ENCODE measurements at places on chromosomes 11 and 22.
A peak's percentile ranks its signal among the peaks of the same experiment; 100 is the strongest.

- no peak overlapping the region for H3K27ac ChIP-seq
- no peak for DNase-seq
- H3K4me1 ChIP-seq, result peaks cover under 1% of the 10 kb centered on the region
- H3K36me3 ChIP-seq, result no peaks in the 10 kb centered on the region
Measured at GRCh38 chr22:17792299-17792698, 18.0 kb upstream of the BID start.

GRCh38 chr11:120326228-120326627, 1.1 kb downstream of the TLCD5 start:
- DNase-seq, result no peak
- H3K36me3 ChIP-seq, result no peaks in the 10 kb centered on the region
- H3K4me3 ChIP-seq, result no peak overlapping the region
- H3K4me1 ChIP-seq, result peaks cover 27% of the 10 kb centered on the region

- H3K4me1 ChIP-seq, result no peaks in the 10 kb centered on the region
- H3K27ac ChIP-seq, result no peak overlapping the region
- H3K27me3 ChIP-seq, result no peaks in the 10 kb centered on the region
- DNase-seq, result no peak
- H3K36me3 ChIP-seq, result no peaks in the 10 kb centered on the region
Measured at GRCh38 chr11:113168354-113169342, 145.7 kb upstream of the TTC12 start.

DNA sequence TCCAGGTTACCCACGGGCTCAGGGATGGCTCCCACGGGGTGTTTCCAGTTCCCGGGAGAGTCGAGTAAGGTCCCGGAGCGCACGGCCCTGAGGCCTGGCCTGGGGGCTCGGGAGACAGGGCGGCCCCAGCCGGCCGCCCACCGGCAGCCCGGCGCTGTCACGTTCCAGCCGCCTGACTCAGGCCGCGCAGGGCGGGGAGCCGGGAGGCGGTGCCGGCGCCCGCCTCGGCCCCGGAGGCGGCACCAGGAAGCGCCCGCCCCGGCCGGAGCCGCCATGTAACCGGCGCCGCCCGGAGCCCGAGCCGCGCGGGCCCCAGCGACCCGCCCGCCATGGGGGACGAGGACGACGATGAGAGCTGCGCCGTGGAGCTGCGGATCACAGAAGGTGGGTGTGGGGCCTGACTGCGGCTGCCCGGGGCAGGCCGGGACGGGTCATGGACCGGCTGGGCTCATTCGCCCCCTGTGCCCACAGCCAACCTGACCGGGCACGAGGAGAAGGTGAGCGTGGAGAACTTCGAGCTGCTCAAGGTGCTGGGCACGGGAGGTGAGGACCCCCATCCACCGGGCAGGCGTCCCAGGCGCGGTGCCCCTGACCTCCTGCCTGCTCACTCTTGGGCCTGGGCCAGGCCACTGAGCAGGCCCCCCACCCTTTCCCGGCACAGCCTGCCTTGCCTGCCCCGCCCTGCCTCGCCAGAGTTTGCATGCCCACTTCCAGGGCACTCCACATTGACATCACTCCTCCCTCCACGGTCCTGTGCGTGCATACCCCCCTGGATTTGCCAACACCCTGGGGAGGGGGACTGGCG, at the start of gene RPS6KA4:
TSS of gene RPS6KA4 (plus strand) at position 256 of the 805 bp plus-strand sequence. CDS start at position 330, 74 bp downstream.
- peaks cover 30% of the 10 kb centered on the region for H3K4me1 ChIP-seq
- H3K27ac ChIP-seq, result peak within 1 kb of the TSS; percentile 62
- peak; percentile 53 for DNase-seq
- no peaks in the 10 kb centered on the region for H3K27me3 ChIP-seq
- peak within 1 kb of the TSS; percentile 47 for H3K4me3 ChIP-seq

DNA sequence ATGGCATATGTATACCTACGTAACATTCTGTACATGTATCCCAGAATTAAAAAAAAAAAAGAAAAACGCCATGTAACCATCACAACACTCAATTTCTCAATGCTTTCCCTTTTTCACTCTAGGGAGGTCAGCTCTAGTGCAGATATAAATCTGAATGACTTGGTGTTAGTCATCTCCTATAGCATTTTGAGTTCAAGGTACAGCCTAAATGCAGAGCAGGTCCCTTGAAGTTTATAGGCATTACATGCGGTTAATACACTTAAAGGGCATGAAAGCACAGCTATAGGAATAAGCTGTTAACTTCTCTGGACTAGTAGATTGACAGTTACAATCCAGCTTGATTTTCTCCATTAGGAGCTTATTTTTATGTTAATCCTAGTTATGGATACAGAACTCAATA, 16.2 kb upstream of the OR52I2 start:
- no peak overlapping the region for H3K27ac ChIP-seq
- no peaks in the 10 kb centered on the region for H3K27me3 ChIP-seq
- H3K4me3 ChIP-seq, result no peak overlapping the region
- no peaks in the 10 kb centered on the region for H3K36me3 ChIP-seq

DNA sequence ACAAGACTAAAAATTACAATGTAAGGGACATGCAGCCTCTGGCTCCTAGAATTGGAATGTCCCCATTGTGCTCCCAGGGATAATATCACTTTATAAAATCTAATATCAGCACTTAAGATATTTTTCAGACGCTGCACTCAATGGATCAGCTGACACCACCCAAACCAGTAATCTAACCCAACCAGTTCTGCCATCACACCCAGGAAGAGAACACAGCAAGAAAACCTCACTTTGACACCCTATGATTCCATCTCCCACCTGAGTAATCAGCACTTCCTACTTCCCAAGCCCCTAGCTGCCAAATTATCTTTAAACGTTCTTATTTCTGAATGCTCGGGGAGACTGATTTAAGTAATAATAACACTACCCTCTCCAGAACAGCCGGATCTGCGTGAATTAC, 2.6 kb downstream of the CASP4 start:
- no peaks in the 10 kb centered on the region for H3K36me3 ChIP-seq
- no peak overlapping the region for H3K27ac ChIP-seq
- DNase-seq, result no peak
- H3K27me3 ChIP-seq, result no peaks in the 10 kb centered on the region
- H3K4me3 ChIP-seq, result peak overlapping the region; percentile 78

DNA sequence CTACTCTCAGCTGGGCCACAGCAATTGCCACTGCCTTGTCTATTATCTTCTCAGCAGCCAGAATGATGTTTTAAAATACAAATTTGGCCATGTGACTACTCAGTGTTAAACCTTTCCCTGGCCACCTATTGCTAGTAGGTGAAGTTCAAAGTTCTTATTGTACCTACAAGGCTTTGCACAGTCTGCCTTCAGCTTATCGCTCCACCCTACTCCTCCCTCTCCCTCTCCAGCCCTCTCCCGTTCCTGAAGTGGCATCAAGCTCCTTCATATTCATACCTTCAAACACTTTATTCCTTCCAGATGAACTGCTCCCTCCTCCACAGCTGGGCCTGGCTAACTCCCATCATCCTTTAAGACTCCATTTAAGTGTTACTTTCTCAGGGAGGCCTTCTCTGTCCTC, 37.3 kb downstream of the OR10A6 start:
- no peaks in the 10 kb centered on the region for H3K27me3 ChIP-seq
- no peak overlapping the region for H3K27ac ChIP-seq
- no peak overlapping the region for H3K4me3 ChIP-seq
- peaks cover 3% of the 10 kb centered on the region for H3K4me1 ChIP-seq
- H3K36me3 ChIP-seq, result no peaks in the 10 kb centered on the region
- no peak for DNase-seq

- DNase-seq, result no peak
- H3K27ac ChIP-seq, result no peak overlapping the region
- H3K4me3 ChIP-seq, result no peak overlapping the region
- no peaks in the 10 kb centered on the region for H3K36me3 ChIP-seq
- H3K4me1 ChIP-seq, result no peaks in the 10 kb centered on the region
Measured at GRCh38 chr11:117851852-117852251, 24.6 kb downstream of the FXYD6 start.

DNA sequence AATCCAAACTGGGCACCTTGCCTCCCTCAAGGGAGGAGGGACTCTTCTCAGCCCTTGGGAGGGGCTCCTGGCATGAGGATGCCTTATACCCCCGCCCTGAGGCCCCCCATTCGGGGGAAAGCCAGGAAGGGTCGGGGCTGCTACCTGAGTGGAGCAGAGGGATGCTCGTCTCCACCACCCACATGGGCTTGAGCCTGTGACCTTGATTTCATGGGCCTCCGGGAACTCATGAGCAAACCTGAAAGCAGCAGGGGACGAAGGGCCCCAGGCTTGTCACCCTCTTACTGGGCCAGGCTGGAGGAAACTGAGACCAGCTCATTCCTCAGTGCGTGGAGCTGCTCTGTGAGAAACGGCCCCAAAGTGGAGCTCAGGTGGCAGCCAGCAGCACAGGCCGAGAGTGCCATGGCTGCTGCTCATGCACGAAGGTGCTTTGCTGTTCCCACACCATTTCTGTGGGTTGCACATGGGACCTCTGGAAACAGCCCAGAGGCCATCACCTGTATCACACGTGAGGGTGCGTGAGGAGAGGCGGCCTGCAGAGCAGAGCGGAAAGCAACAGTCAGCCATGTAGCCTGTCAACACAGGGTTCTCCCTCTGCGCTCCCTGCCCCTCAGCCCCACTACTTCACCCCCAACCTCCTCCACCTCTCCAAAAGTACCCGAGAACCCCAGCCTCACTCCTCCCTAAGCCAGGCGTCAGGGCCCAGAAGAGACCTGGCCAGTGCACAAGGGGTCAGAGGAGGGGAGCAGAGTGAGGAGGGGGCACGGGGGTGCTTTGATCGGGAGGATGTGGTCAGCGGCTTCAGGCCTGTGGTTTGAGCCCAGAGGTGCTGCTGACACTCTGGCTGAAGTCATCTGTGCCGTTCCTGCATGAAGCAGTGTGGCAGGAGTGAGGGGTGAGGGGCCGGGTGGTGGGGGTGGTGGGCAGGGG, 14.1 kb upstream of the IL2RB start:
- H3K36me3 ChIP-seq, result no peaks in the 10 kb centered on the region
- peaks cover 74% of the 10 kb centered on the region for H3K4me1 ChIP-seq
- H3K4me3 ChIP-seq, result no peak overlapping the region
- no peaks in the 10 kb centered on the region for H3K27me3 ChIP-seq
- H3K27ac ChIP-seq, result peak overlapping the region; percentile 55

- DNase-seq, result no peak
- no peak overlapping the region for H3K27ac ChIP-seq
- no peaks in the 10 kb centered on the region for H3K4me1 ChIP-seq
- H3K36me3 ChIP-seq, result no peaks in the 10 kb centered on the region
- no peak overlapping the region for H3K4me3 ChIP-seq
Measured at GRCh38 chr11:57116654-57117053, 65.1 kb upstream of the LRRC55 start.

GRCh38 chr11:72426103-72426757, 8.1 kb downstream of the CLPB start:
- no peak overlapping the region for H3K27ac ChIP-seq
- peaks cover 22% of the 10 kb centered on the region for H3K36me3 ChIP-seq
- H3K4me1 ChIP-seq, result peaks cover 22% of the 10 kb centered on the region
- DNase-seq, result no peak
- no peaks in the 10 kb centered on the region for H3K27me3 ChIP-seq
- no peak overlapping the region for H3K4me3 ChIP-seq

DNA sequence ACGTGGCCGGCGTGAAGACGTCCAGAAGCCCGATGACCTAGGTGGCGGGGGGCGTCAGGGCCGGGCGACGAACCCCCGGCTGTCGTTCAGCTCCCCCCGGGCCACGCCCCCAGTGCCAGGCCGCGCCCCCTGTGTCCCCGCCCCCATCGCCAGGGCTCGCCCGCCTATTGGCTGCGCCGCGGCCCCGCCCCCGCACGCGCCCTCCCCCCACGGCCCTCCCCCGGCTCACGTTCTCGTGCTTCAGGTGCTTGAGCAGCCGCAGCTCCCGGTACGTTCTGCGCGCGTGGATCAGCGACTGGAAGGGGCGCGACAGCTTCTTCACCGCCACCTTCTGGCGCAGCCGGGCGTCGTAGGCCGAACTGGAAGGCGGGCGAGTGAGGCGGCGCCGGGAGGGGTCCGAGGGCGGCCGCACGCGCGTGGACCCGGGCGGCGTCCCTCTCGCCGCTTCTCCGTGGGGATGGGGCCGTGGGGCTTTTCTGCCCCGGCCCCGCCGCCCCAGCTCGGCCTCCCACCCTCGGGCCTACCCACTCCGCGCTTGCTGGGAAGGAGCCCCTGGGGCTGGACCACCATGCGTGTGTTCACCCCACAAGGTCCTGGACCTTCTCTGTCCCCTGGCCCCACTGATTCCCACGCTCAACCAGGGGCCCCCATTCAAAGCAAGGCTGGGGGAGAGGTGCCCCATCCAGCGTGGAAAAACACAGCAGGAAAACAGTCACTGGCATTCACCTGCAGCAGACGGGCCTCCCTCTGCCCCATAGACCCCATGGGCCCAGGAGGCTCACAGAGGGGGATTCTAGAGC, 2.4 kb downstream of the MAPK11 start:
- H3K4me3 ChIP-seq, result no peak overlapping the region
- H3K27me3 ChIP-seq, result no peaks in the 10 kb centered on the region
- no peaks in the 10 kb centered on the region for H3K36me3 ChIP-seq
- H3K4me1 ChIP-seq, result peaks cover 27% of the 10 kb centered on the region
- no peak overlapping the region for H3K27ac ChIP-seq

DNA sequence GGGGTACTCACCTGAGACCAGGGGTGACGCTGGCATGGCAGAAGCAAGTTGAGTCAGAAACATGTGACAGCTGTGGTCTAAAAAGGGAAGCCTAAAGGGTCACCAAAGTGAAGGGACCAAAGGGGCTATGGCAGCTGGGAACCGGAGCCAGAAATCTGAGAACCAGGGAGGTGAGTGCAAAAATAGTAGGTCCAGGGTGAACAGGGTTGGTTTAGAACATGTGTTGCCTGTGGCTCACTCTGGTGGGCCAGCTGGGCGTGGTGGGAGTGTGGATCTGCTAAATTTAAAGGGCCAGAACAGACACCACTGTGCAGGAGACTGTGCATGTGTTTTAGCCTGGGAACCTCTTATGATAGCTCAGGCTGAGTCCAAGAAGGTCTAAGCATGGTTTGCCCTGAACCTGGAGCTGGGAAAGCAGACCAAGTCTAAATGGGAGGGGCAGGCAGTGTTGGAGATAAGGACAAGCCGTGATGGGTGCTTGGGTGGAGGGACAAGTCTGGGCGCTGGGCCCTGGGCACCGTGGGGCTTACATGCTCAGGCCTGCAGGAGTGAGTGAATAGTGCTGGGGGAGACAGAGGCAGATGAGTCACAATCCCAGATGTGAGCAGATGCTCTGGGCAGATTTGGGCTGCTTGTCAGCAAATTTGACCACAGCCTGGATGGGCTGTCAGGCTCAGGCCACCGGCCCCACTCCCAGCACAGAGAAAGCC, 41.4 kb upstream of the ZBED5 start:
- DNase-seq, result no peak
- H3K4me1 ChIP-seq, result no peaks in the 10 kb centered on the region
- H3K27me3 ChIP-seq, result no peaks in the 10 kb centered on the region
- H3K36me3 ChIP-seq, result no peaks in the 10 kb centered on the region
- H3K27ac ChIP-seq, result no peak overlapping the region

DNA sequence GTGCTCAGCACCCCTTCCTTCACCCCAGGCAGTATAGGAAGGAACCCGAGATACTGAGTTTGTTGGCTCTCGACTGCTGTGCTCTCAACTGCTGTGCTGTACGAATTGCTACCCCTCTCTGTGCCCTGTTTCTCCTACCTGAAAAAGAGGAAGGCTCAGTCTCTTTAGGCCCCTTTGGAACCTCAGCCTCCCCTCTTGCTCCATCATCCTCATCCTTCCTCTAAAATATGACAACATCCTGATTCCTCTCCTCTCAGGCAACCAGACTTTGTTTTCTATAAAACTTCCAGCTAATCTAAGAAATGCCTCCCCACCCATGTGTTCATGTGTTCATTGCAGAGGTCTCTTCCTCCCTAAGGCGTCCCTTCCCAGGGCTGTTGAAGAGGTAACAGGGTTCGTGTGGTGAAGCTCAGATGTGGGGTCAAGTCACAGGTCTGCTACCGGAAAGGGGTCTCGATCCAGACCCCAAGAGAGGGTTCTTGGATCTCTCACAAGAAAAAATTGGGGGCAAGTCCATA, 35.5 kb upstream of the CD82 start:
- no peak for DNase-seq
- no peaks in the 10 kb centered on the region for H3K27me3 ChIP-seq
- H3K36me3 ChIP-seq, result no peaks in the 10 kb centered on the region
- peaks cover 10% of the 10 kb centered on the region for H3K4me1 ChIP-seq

GRCh38 chr11:40679276-40679675, 780.2 kb downstream of the LRRC4C start:
- no peak overlapping the region for H3K27ac ChIP-seq
- H3K4me3 ChIP-seq, result no peak overlapping the region
- no peaks in the 10 kb centered on the region for H3K36me3 ChIP-seq

Measured in CD4-positive, alpha-beta memory T cell (primary cell).